NCI-H1092 treated with DMSO at 0.1 percent for 48 hours (cell line): ENCODE measurements at places on chromosomes 13 and 19.

DNA sequence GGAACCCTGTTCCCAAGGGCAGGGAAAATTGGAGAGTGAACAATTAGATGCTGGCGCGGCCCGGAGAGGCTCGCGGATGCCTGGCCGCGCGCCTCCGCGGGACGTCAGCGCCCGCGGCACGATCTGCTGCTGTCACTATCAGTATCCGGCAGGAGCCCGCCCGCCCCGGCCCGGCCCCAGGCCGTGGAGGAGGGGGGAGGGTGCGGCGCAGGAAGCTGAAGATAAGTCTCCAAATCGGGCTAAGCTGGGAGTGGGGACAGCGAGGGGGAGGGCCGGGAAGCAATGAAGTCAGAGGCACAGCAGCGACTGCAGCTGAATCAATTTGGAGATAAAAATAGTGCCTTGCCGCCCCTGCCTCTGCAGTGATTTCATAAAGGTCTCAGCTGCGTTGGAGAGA lies 441.5 kb upstream of the KLF12 start:
- DNase-seq = peak; percentile 80

GRCh38 chr13:22944378-22944777 lies 236.4 kb upstream of the SGCG start:
- DNase-seq = no peak

DNA sequence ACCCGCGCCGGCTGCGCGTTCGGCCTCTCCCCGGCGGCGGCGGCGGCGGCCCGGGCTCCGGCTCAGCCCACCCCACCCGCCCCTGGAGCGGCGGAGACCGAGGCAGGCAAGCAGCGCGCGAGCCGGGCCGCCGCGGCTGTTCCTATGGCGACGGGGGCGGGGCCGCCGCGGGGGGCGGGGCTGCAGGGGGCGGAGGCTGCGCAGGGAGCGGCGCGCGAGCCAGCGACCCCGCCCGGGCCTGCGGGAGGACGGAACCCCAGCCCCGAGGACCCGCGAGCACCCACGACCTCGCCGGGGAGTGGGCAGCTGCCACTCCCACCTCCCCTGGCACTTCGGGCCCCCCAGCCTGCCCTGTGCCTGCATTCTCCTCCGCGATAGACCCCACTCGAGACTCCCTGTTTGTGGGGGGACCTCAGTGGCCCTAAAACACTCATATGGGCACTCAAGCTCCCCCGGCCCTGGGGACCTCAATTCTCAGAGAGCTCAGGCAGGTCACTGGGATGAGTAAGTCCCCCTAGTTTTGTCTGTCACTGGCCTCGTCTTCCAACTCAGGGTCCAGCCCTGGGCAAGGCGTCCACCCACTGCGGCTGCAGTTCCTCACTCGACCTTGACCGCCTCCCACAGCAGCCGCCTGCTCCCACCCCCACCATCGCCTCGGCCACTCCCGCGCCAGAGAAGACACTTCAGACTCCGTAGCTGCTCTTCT lies at the start of gene CTXN1:
Gene CTXN1, minus strand, starts transcription at position 115 of the 706 bp plus-strand sequence. CDS start 597 bp downstream, outside the sequence.
- DNase-seq = peak; percentile 51

- no peak for DNase-seq
Measured at GRCh38 chr19:44799627-44800346, 9.1 kb upstream of the BCAM start.

DNA sequence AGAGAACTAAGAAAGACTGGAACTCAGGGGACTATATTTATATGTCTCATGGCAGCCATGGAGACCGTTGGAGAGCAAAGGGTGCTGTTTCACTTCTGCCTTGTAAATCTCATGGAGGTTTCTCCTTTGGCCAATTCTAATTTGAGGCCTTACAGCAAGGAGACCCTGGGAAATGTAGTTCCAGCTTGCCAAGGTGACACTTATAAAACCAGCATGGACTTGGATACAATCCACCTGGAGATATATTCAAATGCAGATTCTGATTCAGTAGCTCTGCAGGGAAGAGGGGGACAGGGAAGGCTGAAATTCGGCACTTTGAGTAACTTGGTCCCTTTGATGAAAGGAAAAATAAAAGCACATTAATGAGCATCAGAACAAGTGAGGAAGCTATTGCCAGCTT lies 90.0 kb downstream of the OXGR1 start:
- DNase-seq = no peak

GRCh38 chr13:88800505-88800904 lies 1129.3 kb downstream of the SLITRK5 start:
- no peak for DNase-seq

GRCh38 chr13:98181111-98181815 lies 4.2 kb upstream of the RNF113B start:
- no peak for DNase-seq

- DNase-seq = no peak
Measured at GRCh38 chr13:109989686-109990085, 203.3 kb upstream of the IRS2 start.

GRCh38 chr13:97986835-97987234 lies 33.4 kb downstream of the IPO5 start:
- no peak for DNase-seq

DNA sequence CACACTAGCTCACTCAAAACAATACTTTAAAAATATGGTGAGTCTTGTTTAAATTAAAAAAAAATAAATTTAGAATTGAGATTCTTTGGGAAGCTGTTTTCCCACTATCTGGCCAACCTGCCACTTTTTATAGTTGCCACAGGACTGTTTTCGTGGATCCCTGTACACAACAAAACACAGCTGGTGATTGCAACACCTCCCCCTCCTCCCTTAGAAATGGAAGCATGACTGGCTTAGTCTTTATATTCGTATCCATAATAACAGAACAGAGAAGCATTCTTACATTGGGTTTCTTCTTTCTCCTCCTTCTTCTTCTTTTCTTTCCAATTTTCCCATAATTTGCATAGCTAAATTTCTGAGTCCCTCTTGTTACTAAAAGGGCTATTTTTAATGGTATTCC lies 79.5 kb upstream of the GJB6 start:
- DNase-seq = no peak

- DNase-seq = no peak
Measured at GRCh38 chr19:2846180-2846894, 5.1 kb downstream of the ZNF555 start.

DNA sequence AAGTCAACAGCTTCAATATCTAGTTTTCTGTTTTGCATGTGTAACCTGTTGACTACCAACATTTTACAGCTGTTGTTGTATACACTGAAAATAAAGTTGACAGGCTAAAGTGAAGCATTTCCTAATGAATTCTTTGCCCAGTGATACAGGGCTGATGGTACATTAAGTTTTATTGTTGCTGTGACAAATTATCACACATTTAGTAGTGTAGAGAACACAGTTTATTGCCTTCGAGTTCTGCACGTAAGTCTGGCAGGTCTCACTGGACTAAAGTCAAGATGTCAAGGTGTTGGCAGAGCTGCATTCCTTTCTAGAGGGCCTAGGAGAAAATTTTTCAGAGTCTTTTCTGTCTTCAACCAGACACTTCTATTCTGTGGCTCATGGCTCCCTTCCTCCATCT lies 184.2 kb downstream of the SLITRK6 start:
- DNase-seq = no peak

- DNase-seq = no peak
Measured at GRCh38 chr13:99018418-99019180, 40.7 kb upstream of the DOCK9 start.

DNA sequence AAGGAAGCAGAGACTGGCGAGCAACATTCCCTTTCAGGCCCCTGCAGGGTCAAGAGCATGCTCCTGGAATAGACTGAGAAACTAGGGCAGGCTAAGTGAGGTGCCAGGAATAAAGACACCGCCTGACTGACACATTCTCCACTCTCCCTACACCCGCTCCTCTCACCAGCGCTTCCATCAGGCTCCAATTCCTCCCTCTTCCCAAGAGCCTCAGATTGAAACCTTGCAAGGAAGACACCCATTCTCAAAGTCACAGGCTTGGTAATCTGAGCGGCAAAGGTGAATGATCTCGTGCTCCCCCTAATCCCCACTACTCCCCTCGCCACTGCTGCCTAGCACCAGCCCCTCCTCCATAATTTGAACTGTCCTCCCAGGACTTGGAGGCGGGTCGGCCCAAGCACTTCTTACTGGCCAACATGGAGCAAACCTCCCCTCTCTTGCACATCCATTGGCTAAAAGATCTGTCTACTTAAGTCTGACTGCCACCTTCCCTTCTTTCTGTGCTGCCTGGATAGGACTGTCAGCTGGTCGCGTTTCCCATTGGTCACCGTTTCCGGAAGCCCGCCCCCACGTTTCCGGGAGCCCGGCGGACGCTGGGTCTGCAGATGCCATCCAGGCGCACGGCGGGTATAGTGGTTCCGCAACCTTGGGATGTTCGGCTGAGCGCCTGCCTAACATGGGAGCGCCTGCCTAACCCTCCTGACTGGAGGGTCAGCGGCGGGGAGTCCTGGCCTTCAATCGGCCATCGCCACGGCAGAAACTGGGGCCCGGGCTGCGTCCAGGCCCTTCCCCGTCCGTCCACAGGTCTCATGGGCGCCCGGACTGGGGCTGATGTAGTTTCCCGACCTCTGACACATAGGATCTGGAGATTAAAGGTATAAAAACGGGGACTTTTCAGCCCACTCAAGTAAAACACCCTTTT lies 33.6 kb downstream of the ZNF383 start:
- DNase-seq = peak; percentile 97

DNA sequence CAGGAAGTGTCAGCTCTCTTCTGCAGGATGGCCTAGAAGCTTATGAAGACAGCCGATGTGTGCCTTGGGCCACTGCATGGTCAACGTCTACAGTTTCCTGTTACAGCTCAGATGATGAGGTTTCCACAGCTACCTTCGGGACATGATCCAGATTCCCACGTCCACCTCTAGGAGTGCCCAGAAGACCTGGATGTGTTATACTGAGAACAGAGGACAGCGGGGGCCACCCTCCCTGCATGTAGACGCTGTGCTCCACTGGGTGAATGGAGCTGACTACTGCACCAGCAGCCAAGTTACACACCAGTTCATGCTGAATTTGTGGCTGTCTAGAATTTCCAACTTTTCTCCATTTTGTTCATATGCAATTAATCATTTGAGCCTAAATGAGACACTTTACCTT lies 78.5 kb upstream of the MTIF3 start:
- DNase-seq = no peak

GRCh38 chr19:35122687-35123551 lies 7.3 kb downstream of the FXYD3 start:
- no peak for DNase-seq

GRCh38 chr19:23378948-23379347 lies 16.3 kb downstream of the ZNF91 start:
- no peak for DNase-seq

DNA sequence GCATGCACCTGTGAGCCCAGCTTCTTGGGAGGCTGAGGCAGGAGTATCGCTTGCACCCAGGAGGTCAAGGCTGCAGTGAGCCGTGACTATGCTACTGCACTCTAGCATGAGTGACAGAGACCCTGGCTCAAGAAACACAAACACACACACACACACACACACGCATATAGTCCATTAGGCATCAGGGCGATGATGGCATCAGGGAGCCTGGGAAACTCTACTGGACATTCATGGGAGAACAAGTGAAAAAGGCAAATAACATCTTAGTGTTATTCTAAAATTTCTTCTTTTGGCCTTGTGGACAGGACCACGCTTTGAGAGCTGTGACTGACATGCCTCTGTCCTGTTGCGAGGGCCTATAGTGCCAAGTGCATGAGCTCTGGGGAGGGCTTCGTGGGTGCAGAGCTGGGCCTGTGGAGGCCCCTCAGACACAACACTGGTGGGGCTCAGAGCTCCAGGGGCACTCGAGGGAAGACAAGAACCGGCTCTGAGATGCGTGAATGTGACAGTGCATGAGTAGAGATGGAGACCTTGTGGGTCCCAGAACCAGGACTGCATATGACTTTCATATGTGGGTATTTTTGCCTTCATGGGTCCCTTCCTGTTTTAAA lies 8.0 kb upstream of the USF2 start:
- no peak for DNase-seq

DNA sequence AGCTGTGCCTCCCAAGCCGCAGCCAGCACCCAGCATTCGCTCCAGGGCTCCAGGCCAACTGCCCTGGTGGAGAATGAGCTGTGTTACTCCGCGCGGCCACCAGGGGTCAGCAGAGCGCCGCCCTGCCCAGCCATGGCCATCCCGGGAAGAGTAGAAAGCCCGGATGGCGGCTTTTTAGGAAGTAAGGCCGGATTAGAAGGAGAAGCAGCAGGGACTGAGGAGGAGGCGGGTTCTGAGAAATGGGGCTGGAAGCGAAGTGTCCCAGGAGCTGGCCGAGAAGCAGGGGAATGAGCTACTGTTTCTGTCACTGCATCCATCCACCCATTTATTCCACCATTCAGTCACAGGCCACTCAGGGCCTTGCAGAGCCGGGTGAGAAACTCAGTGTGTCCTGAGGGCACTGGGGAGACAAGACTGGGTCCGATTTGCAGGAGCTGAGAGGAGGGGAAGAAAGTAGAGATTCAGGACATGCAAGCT lies 6.6 kb upstream of the NPAS1 start:
- DNase-seq = peak; percentile 51

DNA sequence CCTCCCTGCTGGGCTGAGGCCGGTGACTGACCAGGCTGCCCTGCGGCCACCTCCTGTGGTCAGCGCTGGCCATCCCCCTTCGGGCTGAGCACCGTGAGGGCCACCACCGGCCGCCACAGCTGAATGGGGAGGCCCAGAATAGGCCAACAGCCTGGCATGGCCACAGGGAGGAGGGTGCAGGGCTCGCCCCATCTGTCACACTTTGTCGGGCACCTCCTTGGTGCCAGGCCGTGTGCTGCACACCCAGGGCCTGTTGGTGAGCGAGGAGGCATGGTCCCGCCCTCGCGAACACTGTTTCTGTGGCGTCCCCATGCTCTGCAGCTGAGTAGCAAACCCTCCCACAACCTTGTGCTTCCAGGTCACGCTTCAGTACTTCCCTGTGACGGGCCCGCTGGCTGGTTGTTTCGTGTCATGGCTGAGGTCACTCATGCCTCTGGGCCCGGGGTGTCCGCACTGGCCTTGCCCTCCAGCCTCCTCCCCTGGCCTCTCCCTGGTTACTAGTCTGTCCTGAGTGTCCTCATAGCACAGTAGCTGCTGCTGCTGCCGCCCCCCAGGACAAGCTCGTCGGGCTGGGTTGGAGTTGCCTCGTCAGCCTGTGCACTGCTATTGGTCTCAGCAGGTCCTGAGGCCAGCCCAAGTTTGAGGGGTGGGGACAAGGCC lies 15.2 kb downstream of the EPN1 start:
- DNase-seq = no peak
